ENCODE measurements at places on chromosomes 1 and 21. TPM values are rescaled to one million over a fixed set of nuclear protein-coding genes. Genes with fewer than 3 reads are reported as not detected.
A peak's percentile ranks its signal among the peaks of the same experiment; 100 is the strongest.

- ATAC-seq: peak; percentile 37
Observed at GRCh38 chr1:172742599-172743500, 83.9 kb downstream of the FASLG start.

GRCh38 chr1:113140588-113141446, 67.8 kb downstream of the LRIG2 start:
- peak; percentile 82 for ATAC-seq

- no peak for ATAC-seq
Observed at GRCh38 chr1:23039308-23039826, 20.1 kb downstream of the KDM1A start.

The TMEM81 gene
- 1.3 TPM for total RNA-seq

GRCh38 chr1:16184557-16185303, 27.7 kb downstream of the ARHGEF19 start:
- peak; percentile 70 for ATAC-seq

All from esophagus mucosa (tissue), 1 donor.